ENCODE measurements at places on chromosomes 3 and 15.

DNA sequence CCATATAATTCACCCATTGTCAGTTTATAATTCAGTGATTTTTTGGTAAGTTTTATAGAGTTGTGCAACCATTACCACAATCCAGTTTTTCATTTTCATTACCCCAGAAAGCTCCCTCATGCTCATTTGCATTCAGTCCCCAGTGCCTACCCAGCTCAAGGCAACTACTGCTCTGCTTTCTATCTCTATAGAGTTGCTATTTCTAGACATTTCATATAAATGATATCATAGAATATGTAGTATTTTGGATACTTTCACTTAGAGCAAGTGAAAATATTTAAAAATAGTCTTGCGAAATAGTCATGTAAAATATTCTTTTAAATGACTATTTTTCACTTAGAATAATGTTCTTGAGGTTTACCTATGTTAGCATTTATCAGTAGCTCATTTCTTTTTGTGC is 42.1 kb downstream of the ZNF654 start:
- no peak for DNase-seq

DNA sequence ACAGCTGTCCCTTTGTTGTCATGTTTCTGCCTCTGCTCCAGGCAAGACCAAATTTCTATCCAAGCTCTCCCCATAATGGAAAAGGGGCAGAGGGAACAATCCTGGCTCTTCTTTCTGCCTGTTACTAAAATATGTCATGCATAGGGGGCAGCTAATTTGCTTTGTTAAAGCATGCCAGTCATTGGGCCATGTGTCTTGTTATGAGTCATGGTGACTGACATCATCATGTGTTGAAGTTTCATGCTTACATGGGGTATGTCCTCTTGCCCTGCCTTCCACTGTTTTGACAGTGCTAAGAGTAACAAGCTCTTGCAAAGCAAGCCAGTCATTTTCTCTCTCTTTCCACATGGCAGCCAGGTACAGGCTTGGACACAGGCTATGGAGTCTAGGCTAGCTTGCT is 268.9 kb downstream of the GABRB3 start:
- DNase-seq, result no peak

- DNase-seq, result no peak
These were observed 178.6 kb downstream of the SATB1 start for GRCh38 chr3:18246336-18247060.

GRCh38 chr3:119636249-119636648 is 24.1 kb downstream of the POPDC2 start:
- no peak for DNase-seq

DNA sequence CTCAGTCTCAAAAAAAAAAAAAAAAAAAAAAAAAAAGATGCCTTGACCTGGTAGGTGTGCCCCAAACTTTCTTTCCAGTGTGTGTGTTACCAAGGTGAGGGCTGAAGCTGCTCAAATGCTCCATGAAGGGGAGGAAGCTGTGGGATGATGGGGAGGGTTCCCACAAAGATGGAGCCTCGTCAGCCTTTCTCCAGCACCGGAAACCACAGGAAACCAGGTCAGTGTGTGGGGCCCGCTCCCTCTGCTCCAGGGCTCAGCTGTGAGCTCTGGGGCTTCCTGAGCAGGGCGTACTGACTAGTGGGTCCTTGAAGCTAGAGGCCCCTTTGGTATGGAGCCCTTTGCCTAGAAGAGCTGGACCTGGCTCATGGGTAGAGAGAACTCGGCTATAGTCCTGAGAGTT is 681 bp upstream of the IL17RE start:
- DNase-seq, result no peak

- no peak for DNase-seq
These were observed 3.6 kb downstream of the PTPN23 start for GRCh38 chr3:47384425-47384824.

DNA sequence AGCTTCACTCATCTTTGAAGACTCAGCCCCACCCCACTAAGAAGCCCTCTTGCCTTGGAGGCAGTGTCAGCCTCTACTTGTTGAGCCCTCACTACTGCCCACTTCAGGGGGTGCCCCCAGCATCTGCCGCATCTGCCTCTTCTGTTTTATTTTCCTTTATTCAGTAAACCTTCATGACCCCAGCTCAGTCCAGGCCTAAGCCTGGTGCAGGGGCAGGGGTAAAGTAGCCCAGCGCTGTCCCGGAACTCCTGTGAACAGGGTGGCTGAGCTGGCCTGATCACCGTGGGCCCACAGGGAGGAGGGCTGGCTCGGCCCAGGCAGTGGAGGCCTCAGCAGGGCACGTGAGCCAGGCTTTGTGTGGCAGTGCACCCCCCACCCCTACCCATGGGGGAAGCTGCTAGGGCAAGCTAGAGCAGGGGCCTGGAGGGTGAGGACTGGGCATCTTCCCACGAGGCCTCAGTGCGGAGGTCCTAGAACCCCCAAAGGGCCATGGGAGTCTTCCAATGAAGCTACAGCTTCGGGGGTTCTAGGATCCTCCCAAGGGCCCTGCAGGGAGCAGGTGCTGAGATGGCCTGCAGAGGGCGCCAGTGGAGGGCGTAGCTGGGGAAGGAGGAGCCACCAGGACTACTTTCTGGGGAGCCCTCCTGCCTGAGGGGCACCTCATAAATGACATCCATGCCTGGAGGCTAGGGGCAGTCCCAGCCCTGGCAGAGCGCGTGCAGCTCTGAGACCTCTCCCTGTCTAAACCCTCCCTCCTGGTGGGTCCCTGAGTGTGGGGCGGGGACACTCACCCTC is 36.0 kb downstream of the TSPAN3 start:
- DNase-seq, result no peak

- no peak for DNase-seq
These were observed 16.6 kb downstream of the CHCHD6 start for GRCh38 chr3:126720596-126720995.

- no peak for DNase-seq
These were observed 16.7 kb upstream of the HRH1 start for GRCh38 chr3:11137627-11137959.

DNA sequence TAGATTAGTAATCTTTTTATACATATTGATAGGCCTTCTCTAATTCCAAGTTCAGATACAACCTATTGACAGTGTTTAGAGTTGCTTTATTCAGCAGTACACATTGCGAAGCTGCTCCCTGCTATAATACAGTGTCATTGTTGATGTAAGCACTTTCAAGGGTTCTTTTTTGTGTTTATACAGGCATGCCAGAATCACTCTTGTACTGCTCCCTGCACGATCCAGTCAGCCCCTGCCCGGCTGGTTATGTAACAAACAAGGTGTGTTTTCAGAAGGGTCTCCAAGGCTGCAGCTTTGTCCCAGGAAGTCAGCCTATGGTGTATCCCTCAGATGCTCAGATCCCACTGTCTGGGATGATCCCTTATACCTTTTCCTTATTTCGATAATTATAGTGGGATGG is 11.3 kb downstream of the QTRT2 start:
- no peak for DNase-seq

- no peak for DNase-seq
These were observed 249.7 kb upstream of the CNTN4 start for GRCh38 chr3:1848935-1849334.

DNA sequence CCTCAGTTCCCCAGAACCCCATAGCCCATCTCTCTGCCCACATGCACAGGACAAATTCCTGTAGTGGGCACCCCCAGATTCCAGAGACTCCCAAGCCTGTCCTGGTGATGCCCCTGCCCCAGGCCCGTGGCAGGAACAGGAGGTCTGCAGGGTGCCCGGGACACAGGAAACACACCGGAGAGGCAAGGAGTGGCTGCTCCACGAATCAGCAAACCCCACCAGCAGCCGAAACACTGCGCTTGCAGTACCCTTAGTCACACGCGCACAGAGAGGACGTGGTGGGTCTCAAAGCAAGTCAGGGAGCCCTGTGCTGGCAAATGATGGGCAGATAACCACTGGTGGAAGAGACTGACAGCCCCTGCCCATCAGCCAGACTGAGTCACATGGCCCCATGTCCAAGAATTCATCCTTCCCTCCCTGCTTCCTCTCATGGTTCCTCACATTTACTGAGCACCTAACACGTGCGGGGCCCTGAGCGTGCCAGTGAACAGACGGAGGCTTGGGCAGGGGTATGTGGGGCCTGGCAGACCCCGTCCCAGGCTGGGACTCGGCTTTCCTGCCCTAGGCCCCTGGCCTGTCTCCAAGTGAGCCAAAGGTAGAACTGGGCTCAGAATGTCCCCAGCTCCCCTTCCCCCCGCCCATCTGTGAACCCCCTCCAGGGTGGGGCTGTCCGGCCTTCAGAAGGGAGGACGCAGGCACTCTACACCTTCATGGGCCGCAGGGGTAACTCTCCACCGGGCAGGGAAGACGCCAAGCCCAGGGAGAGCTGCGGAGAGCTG is 130.4 kb upstream of the IQSEC1 start:
- DNase-seq, result no peak

DNA sequence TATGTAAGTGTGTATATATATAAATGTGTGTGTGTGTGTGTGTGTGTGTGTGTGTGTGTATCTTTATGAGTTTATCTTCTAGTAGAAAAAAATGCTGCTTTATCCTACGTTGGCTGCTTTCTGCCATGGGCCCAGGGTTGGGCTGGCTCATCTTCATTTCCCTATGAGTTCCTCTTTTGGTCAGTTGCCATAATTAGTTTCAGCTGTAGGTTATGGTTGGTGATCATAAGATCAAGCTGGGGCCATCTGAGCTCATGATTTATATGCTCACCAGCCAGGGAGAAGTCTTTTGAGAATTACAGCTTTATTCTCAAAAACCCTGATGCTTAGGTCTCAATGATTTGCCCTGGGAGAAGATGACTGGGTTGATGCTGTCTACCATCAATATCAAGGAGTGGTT is 775.8 kb upstream of the ARPP21 start:
- DNase-seq, result no peak

GRCh38 chr3:177800561-177800960 is 603.3 kb upstream of the TBL1XR1 start:
- DNase-seq, result no peak

DNA sequence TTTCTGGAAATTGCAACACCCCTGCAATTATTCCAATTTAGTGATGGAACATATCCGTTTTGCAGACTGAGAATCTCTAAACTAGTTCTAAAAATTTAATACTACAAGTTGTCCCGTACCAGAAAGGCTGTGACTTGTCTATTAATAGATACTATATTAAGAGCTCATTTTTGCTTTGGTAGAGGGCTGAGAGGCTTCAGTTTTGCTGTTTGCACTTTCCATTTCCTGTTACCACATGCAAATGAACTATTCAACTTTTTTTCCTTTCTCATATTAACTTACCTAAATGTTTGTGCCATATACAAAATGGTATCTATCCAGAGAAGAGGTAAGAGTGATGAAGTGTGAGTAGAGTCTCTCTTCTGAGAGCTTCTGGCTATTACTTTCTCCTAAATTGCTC is 101.5 kb upstream of the CRBN start:
- DNase-seq, result no peak

- DNase-seq, result no peak
These were observed 167.6 kb downstream of the TLE3 start for GRCh38 chr15:69929905-69930630.

DNA sequence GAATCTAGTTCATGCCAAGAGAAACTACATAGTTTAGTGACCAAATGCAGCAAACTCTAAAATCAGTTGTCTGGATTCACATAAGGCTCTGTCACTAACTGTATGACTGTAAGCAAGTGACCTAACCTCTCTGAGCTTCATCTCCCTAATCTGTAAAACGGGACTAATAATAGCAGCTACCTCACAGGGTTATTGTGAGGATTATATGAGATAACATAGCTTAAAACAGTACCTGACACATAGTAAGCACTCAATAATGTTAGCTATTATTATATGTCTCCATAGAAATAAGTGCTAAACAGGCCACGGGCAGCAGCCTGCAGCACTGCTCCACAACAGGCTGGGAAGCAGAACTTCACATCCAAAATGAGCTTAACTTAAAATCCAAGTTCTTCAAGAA is 30.2 kb downstream of the NPTN start:
- no peak for DNase-seq

GRCh38 chr3:48648188-48648850 is 13.1 kb upstream of the SLC26A6 start:
- DNase-seq, result no peak

GRCh38 chr3:133254716-133255115 is 145.1 kb upstream of the BFSP2 start:
- DNase-seq, result no peak

DNA sequence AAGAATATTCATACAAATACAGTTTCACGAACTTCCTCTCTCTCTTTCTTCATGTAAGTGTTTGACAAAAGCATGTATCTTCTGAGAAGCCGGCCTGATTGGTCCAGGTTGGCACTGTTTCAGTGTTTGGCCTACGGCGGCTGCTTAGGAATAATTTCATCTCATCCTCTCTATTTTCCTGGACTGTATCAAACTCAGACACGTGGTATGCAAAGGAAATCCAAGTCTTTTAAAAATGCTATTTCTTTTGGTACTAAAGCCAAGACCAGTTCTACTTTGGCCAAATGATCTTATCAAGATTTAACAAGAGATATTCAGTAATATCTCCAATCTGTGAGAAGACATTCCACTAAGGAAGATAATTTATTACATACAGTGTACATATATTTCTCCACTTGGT is 152.8 kb downstream of the TIGIT start:
- no peak for DNase-seq
